ENCODE measurements at places on chromosomes 12 and 14.

- no peak for DNase-seq
These were observed 12.0 kb upstream of the AMN start for GRCh38 chr14:102910442-102910841.

- DNase-seq: no peak
These were observed 7.6 kb downstream of the BAZ2A start for GRCh38 chr12:56622535-56622934.

DNA sequence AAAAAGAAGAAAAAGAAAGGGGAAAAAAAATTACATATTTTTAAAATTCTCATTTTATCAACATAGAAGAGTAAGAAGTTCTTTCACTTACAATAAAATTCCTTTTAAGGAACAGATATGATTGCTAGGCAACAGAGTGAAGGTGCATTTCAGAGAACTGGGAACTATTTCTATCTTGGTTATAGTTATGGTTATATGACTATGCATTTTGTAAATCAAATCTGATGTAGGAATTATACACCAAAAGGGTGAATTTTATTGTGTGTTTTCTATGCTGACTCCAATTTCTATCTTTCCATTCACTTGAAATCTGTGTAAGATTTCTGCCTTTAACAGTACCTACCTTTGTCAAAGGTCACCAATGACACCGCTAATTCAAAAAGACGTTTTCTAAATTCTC is 50.1 kb downstream of the HNRNPC start:
- DNase-seq: no peak

DNA sequence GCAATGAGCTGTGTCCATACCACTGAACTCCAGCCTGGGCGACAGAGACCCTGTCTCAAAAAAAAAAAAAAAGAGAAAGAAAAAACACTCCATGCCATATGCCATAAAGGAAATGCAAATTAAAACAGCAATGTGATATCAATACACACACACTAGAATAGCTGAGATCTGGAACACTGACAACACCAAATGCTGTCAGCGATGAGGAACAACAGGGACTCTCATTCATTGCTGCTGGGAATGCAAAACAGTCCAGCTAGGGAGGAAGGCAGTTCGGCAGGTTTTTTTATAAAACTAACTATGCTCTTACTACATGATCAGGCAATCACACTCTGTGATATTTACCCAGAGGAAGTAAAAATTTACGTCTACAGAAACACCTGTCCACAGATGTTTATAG is 3.4 kb upstream of the ABCB9 start:
- DNase-seq: no peak

DNA sequence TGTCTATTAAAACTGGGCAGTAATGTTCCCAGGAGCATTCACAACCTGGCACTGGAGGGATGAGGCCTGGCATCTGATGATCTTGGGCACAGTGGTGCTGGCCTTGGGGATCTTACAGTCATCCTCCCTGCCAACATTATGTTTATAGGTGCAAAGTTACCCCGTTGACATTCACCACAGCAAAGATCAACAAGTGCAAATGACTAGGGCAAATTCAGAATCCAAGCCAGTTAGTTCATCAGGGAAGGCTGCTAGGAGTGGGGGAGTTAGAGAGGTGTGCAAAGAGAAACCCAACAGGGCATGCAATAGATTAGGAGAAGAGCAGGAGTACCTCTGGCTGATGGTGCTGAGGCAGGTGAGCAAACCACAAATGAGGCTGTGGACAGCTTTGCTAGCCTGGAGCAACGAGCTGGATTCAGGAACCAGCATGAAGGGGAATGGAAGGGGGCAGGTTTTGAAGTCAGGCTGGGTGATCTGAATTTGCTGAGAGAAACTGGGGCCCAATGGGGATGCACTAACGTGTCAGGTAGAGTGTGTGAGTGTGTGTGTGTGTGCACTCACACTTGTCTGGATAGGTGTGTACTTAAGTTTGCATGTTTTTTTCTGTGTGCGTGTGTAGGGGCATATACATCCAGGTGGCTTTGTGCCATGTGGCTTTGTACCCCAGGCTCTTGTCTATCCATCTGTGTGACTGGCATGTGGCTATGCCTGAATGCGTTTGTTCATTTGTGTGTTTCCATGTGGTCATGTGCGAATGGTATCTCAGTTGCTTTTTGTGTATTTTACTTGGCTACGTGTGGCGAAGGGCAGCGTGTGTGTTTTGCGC is 1.6 kb downstream of the CISTR start:
- DNase-seq: no peak

DNA sequence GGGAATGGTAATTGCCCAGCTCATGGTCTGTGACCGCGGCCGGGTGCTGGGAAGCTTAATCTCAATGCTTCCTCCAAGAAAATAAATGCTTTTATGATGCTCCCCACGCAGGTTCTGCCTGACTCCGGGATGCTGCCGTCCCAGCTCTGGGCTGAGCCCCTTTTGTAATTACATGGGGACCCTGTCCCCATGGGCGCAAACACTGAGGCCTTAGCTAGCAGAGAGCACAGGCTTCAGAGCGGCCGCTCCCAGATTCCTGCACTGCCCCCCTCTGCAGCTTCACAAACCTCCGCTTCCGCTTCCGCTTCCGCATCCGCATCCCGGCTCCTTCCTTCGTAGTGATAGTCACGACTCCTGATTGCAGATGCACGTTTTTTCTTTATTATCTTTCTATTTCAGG is 129.5 kb downstream of the KIF26A start:
- no peak for DNase-seq

DNA sequence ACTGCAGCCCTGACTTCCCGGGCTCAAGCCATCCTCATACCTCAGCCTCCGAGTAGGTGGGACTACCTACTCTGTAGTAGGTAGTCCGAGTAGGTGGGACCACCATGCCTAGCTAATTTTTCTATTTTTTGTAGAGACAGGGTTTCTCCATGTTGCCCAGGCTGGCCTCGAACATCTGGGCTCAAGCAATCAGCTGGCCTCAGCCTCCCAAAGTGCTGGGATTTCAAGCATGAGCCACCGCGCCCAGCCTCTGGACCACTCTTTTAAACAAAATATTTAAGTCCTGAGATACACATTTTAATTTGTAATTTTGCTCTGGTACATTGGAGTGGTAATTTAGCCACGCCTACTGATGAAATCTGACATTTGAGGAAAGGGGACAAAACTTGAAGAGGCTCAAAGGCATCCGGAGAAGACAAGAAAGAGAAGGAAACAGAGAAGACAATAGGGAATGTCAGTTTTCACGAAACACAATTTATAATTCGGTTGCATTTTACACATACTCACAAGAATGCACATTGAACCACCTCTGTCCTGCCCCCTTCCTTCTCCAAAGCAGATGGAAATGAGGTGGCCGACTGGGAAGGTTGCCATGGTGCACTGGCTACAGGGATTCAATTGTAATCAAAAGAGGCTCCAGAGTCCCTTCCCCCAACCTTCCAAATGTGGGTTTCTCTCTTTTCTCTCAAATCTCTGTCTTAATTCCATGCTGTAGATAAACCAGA is 9.7 kb upstream of the TUBA1A start:
- DNase-seq: peak; percentile 84

- DNase-seq: no peak
These were observed 8.8 kb upstream of the HECTD1 start for GRCh38 chr14:31216359-31216758.

DNA sequence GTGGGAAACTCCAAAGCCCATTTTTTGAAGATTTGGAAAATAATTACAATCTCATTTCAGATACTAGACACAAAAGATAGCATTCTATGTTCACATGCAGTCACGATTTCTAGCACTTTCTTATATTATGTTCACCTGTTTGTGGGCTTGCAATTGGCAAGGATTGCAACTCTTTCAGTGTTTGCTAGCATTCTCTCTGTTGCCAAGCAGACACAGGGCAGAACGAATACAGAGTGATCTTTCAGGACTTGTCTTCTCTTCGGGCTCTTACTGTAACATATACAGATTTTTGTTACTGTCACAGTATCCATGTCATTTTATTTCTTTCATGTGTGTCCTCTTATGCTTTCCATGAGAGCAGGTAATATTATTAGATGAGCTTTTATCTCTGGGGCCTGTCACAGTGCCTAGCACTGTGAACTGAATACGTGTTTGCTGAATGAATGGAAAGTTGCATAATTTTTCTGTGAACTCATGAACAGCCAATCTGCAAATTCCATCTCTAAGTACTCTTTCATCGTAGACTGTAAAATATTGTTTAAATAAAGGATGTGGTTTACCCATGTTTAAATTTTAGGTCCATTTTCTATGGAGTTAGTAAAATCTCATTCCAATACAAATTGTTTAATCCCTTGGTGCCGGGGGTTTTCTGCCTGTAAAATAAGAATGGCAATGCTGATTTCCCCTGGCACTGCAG is 105.1 kb downstream of the BMP4 start:
- DNase-seq: no peak

DNA sequence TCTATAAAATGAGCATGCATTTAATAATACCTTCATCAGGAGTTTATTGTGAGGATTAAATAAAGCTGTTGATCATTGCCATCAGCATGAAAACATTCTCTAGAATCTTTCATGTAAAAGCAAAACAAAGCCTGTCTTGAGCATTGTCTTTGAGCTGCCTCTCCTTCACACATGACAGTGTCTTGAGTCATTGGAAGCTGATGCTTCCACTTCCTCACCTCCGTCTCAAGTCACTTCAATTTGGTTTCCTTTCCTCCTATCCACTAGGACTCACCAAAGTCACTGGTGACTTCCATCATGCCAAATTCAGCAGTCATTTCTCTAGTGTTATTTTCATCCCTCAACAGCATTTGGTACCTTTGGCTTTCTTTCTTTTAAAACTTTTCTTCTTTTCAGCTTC is 31.6 kb upstream of the MYBPC1 start:
- DNase-seq: no peak

- DNase-seq: peak; percentile 4
These were observed 144.0 kb downstream of the ADAMTS20 start for GRCh38 chr12:43407816-43408645.

DNA sequence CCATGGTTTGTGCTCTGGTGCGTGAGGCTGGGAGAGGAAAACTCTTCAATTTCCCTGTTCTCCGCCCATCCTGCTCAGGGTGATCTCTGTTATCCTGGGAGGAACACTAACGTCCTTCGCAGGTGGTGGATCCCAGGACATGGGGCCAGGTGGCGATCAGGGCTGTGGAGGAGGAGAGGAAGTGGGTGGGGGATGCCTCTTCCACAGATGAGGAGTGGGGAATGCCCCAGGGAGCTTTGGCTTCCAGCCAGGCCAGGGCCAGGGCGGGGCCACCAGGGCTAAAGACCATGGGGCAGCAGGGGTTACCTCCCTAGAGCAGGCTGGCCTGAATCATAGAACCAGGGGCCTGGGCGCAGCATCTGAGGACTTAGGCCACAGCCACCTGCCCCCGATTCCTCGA is 3.3 kb upstream of the KRT75 start:
- no peak for DNase-seq

GRCh38 chr14:94115058-94115591 is 4.6 kb downstream of the IFI27 start:
- DNase-seq: no peak

GRCh38 chr14:32507029-32507984 is 178.2 kb downstream of the AKAP6 start:
- peak; percentile 81 for DNase-seq

GRCh38 chr14:59705245-59705644 is 128.6 kb upstream of the CCDC175 start:
- DNase-seq: no peak

DNA sequence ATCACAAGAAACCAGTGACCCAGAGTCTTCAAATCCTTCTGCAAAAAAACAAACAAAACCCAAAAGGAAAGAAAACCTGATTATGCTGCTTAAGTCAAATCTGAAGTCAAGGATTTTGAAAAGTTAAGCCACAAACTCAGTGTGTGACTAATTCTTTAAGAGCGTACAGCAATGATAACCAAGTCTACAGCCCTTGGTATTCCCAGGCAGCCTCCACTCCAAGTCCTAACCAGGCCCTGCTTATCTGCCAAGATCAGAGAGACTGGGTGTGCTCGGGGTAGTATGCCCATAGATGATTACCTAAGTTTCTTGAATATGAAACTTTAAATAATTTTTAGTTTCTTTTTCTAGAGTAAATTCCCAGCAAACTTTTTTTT is 13.1 kb downstream of the PGAM5 start:
- no peak for DNase-seq

- DNase-seq: peak; percentile 5
These were observed 26.2 kb downstream of the AVPR1A start for GRCh38 chr12:63124778-63125177.

- no peak for DNase-seq
These were observed 107.3 kb downstream of the SAMD4A start for GRCh38 chr14:54674046-54674741.

- DNase-seq: no peak
These were observed 28.8 kb downstream of the TPCN1 start for GRCh38 chr12:113250045-113250444.

GRCh38 chr12:29164477-29165393 is 15.7 kb downstream of the FAR2 start:
- peak; percentile 41 for DNase-seq

DNA sequence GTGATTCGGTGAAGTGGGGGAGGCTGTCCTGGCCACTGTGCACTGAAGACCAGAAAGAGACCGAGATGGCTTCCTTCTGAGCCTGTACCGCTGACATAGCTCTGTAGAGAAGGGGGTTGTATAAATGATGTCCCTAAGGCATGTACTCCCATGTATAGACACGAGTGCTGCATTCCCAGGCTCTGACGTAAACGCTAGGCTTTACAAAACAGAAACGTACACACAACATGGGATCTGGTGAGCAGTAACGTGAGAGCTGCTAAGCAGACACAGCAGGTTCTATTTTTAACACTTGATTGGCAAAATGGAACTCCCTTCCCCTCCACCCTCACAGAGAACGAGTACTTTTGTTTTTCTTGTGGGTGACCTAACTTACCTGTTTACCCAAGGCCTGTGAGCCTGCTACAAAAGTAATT is 35.9 kb downstream of the ACADS start:
- DNase-seq: no peak
